ENCODE measurements at places on chromosomes 2 and 18. TPM values are rescaled to one million over a fixed set of nuclear protein-coding genes. Genes with fewer than 3 reads are reported as not detected.

- no peak overlapping the region for H3K4me3 ChIP-seq
- no peak overlapping the region for H3K27ac ChIP-seq
- H3K4me1 ChIP-seq, result peaks cover 7% of the 10 kb centered on the region
- H3K27me3 ChIP-seq, result peaks cover 29% of the 10 kb centered on the region
These were observed 4.0 kb downstream of the SLC14A2 start for GRCh38 chr18:45619062-45619825.

DNA sequence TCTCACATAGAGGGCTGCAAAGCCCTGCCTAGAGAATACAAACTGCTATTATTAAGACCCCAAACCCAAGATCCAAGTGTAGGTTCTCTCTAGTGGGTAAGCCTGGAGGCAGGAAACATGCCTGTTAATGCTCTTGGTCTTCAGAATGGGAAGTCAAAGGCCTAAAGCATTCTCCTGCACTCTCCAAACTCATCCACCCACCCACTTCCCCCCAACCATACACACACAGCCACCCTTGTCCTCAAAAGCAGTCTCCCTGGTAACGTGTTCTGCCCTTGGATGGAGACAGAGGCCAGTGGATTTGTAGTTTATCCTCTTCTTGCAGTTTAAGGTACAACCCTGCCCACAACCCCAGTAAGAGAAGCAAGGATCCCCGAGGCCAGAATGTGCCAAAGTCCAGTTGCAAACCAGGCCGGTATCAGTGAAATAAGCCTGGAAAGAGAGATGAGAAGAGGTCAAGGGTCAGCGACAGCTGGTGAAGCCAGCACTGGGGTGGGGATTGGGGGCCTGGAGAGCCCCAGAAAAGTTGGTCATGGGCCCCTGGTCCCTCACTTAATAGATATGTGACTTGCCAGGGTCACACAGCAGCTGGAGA is 23.0 kb downstream of the TMEM247 start:
- no peak overlapping the region for H3K4me3 ChIP-seq
- H3K36me3 ChIP-seq, result no peaks in the 10 kb centered on the region
- no peaks in the 10 kb centered on the region for H3K27me3 ChIP-seq
- H3K4me1 ChIP-seq, result no peaks in the 10 kb centered on the region
- no peak for DNase-seq

DNA sequence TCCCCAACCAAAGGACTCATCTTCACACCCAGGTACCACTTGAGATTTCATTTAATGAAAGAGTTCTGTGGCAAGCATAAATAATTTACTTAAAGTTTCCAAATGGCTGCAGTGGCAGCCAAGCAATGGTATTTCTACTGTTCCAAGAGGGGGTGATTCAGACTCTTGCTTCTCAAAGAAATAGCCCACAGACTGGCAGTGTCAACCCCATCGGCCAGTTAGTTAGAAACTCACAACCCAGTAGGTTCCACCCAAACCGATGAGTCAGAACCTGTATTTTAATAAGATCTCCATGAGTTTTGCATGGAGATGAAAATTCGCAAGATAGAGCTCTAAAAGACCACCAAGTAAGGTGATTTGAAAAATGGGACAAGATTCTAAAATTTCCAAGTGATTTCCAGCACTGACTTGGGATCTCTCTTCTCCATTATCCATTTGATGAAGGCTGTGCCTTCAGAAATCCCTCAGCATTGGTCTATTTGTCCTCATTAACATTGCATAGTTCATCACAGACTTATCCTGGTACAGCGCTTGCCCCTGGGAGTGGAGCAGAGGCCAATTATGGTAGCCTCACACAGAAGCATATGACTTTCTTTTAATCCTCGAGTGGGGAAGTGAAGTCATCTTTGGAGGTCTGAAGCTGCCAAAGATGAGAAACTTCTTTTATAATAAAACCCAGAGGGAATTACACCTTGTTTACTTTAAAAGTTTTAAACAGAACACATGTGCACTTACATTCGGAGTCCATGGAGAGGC is 361.4 kb upstream of the ID2 start:
- no peak overlapping the region for H3K4me3 ChIP-seq
- no peak overlapping the region for H3K27ac ChIP-seq
- H3K36me3 ChIP-seq, result no peaks in the 10 kb centered on the region
- peaks cover 11% of the 10 kb centered on the region for H3K4me1 ChIP-seq
- peaks cover 3% of the 10 kb centered on the region for H3K27me3 ChIP-seq

GRCh38 chr18:77178559-77178958 is 46.0 kb upstream of the MBP start:
- no peak for DNase-seq
- no peaks in the 10 kb centered on the region for H3K4me1 ChIP-seq
- no peak overlapping the region for H3K4me3 ChIP-seq
- no peaks in the 10 kb centered on the region for H3K36me3 ChIP-seq

GRCh38 chr18:29034113-29034856 is 857.4 kb upstream of the CDH2 start:
- no peaks in the 10 kb centered on the region for H3K27me3 ChIP-seq
- no peaks in the 10 kb centered on the region for H3K36me3 ChIP-seq
- no peak for DNase-seq
- no peaks in the 10 kb centered on the region for H3K4me1 ChIP-seq

DNA sequence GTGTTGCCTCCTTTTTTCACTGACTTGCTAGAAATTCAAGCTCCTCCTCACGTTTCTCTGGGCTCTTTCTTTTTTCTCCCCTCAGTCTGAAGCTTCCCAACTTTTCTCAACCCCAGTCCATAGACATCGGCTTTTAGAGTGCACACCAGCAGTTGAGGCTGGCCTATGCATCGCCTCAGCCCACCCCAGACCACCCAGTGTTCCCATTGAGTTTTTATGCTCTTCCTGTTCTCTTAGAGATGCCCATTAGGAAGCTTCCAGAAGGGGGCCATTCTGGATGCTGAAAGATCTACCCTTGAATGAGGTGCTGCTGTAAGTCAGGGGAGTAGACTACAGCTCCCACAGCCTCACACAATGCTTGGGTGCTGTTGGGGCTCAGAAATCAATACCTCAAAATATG is 12.0 kb upstream of the GYPC start:
- no peak for DNase-seq
- H3K4me1 ChIP-seq, result no peaks in the 10 kb centered on the region
- no peak overlapping the region for H3K27ac ChIP-seq
- H3K36me3 ChIP-seq, result no peaks in the 10 kb centered on the region

TTLL4 gene
- total RNA-seq, result 53.0 TPM

NEU4 gene
- 0.34 TPM for total RNA-seq

PEX13 gene
- total RNA-seq, result 19.8 TPM

MARCHF4 gene
- not detected for total RNA-seq

NT5C1B gene
- not detected for total RNA-seq
